AG04449 (cell line): ENCODE measurements at places on chromosomes 3 and 15.

DNA sequence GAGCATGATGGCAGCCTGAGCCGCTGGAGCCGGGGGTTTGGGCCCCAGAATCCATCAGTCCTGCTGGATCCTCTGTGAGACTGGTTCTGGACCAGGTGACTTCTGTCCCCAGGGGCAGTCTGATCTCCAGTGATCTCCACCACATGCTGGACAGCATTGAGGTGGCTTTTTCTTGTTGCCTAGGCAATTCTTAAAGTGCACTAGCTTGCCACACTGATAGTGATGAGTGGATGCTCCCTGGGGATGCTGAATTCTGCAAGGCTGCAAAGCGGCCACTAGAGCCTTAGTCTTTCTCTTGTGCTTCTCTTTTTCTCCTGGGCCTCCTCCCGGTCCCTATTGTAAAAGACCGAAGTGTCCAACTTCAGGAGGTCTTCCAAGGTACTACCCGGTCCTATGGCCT lies 70.4 kb upstream of the ATP11B start:
- DNase-seq = no peak

DNA sequence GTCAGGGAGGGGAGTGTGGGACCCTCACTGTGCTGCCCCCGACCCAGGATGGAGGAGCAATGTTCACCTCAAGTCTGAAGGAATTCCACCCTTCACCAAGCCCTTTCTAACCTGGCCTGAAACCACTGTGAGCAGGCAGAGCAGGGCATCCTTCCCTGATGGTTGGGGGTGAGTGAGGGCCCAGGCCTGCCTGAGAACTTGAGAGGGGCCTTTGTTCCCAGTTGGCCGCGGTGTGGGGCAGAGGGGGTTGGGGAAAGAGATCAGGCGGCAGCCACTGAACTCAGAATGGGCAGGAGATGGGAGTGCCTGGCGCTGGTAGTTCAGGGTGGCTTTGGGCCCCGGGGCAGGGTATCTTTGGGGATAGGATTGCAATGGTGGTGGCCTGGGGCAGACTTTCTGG lies 103.5 kb upstream of the RPL32 start:
- no peak for DNase-seq

GRCh38 chr3:150825192-150825915 lies 62.4 kb upstream of the SIAH2 start:
- DNase-seq = no peak

GRCh38 chr3:158569794-158570193 lies 1.2 kb upstream of the MLF1 start:
- DNase-seq = no peak
